ENCODE measurements at places on chromosomes 7 and 10.

GRCh38 chr7:108292541-108292940, 162.4 kb upstream of the LAMB4 start:
- no peak overlapping the region for H3K27ac ChIP-seq
- H3K4me3 ChIP-seq = no peak overlapping the region
- no peak for DNase-seq
- no peaks in the 10 kb centered on the region for H3K36me3 ChIP-seq
- no peaks in the 10 kb centered on the region for H3K4me1 ChIP-seq

GRCh38 chr7:3787717-3788264, 486.7 kb downstream of the SDK1 start:
- peaks cover 49% of the 10 kb centered on the region for H3K27me3 ChIP-seq
- H3K4me3 ChIP-seq = no peak overlapping the region
- no peak for DNase-seq

DNA sequence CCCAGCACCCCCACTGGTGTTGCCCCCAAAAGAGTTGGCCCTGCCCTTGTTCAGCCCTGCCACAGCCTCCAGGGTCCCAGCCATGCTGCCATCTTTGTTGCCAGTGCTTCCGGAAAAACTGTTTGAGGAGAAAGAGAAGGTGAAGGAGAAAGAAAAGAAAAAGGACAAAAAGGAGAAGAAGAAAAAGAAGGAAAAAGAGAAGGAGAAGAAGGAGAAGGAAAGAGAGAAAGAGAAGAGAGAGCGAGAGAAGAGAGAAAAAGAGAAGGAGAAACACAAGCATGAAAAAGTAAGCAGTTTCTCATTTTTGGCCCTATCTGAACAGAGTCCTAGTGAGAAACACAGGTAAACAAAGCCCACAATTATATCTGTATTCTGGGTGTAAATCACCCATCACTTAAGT, 89.0 kb upstream of the GATA3 start:
- H3K36me3 ChIP-seq = peaks cover 17% of the 10 kb centered on the region
- peaks cover 7% of the 10 kb centered on the region for H3K4me1 ChIP-seq
- H3K27me3 ChIP-seq = no peaks in the 10 kb centered on the region
- DNase-seq = no peak
- no peak overlapping the region for H3K27ac ChIP-seq

DNA sequence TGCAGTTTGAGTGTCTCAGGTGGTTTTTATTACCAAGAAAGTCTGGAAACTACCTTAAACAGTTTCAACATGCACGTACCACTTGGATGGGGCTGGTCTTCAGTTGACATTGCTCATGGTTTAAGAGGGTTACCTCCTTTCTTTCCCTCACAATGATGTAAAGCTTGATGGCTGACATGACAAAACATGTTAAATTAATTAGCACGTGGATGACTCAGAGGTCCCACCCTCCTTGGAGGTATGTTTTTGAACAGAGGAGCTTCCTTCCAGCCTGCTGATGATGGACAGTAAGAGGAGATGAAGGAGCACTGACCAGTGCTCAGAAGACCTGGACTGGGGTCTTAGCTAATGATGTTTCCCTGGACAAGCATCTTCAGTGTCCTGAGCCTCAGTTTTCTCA, 322.3 kb upstream of the PODXL start:
- H3K4me1 ChIP-seq = no peaks in the 10 kb centered on the region
- H3K36me3 ChIP-seq = no peaks in the 10 kb centered on the region
- peaks cover 8% of the 10 kb centered on the region for H3K27me3 ChIP-seq
- H3K4me3 ChIP-seq = no peak overlapping the region

GRCh38 chr10:132320654-132321469, 11.1 kb upstream of the LRRC27 start:
- DNase-seq = no peak
- peaks cover 40% of the 10 kb centered on the region for H3K4me1 ChIP-seq
- peak overlapping the region; percentile 66 for H3K4me3 ChIP-seq
- H3K36me3 ChIP-seq = peaks cover 8% of the 10 kb centered on the region

- DNase-seq = no peak
- H3K27ac ChIP-seq = peak overlapping the region; percentile 88
- no peaks in the 10 kb centered on the region for H3K27me3 ChIP-seq
- peaks cover 5% of the 10 kb centered on the region for H3K36me3 ChIP-seq
- H3K4me3 ChIP-seq = peak overlapping the region; percentile 92
- peaks cover 23% of the 10 kb centered on the region for H3K4me1 ChIP-seq
Measured at GRCh38 chr10:5978230-5978489, 817 bp upstream of the IL15RA start.

- no peak overlapping the region for H3K4me3 ChIP-seq
- no peak overlapping the region for H3K27ac ChIP-seq
- H3K4me1 ChIP-seq = no peaks in the 10 kb centered on the region
- H3K36me3 ChIP-seq = no peaks in the 10 kb centered on the region
Measured at GRCh38 chr7:24669971-24670591, 87.2 kb downstream of the GSDME start.

GRCh38 chr7:16764942-16765341, 11.4 kb downstream of the TSPAN13 start:
- H3K27ac ChIP-seq = no peak overlapping the region
- H3K4me3 ChIP-seq = no peak overlapping the region
- no peak for DNase-seq
- H3K4me1 ChIP-seq = no peaks in the 10 kb centered on the region

DNA sequence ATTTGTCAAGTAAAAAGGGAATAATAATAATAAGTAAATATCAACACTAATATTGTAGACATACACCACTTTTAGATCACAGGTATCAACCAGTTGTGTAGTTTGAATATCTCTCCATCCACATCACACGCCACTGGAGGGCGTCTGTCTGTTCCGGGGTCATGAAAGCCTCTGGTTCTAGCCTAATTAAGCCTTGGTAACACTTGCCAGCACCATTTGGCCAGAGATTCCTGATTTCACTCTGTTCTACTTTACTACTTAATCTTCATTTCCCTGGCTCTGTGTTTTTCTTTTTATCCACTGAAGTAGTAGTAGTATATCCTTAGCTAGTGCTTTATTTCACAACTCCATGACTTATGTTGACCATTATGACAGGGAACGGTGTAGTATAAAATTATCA, 285.6 kb upstream of the POM121L12 start:
- H3K36me3 ChIP-seq = peaks cover 1% of the 10 kb centered on the region
- DNase-seq = no peak
- no peaks in the 10 kb centered on the region for H3K4me1 ChIP-seq

DNA sequence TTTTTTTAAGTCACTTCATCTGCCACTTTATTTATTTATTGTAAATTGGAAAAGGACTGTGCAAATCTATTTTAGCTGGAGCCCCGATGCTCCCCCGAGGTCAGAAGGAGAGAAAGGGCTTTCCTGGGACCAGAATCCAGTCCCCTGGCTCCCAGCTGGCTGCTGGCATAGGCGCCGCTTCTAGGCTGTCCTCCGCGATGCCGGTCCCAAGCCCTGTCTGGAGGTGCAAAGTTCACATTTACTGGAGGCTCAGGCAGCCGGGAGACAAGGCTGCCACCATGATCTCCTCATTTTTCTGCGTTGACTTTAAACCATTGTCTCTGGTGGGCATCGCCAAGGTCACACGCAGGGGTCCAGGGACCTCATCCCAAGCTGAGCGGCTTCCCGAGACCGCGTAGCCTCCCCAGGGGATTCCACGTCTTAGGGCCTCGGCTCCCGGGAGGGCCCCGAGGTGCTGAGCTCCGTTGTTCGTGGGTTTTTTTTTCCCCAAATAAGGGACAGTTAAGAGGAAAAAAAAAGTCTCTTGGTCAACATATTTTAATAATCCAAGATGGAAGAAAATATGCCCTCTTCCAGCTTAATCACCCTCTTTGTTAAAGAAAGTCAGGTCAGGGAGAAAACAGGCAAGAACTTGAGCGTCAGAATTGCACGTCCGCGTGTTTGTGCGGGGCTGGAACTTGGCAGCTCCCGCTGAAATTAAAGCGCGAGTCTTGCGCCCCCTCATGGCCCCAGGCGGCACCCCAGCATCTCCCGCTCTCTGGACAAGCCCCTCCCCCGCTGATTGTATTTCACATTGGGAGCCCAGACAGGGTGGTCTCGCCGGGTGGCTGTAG, 11.9 kb downstream of the RGR start:
- no peak overlapping the region for H3K4me3 ChIP-seq
- H3K36me3 ChIP-seq = no peaks in the 10 kb centered on the region
- DNase-seq = no peak
- no peak overlapping the region for H3K27ac ChIP-seq

- DNase-seq = no peak
- no peak overlapping the region for H3K4me3 ChIP-seq
- H3K27me3 ChIP-seq = peaks cover 8% of the 10 kb centered on the region
- no peak overlapping the region for H3K27ac ChIP-seq
- no peaks in the 10 kb centered on the region for H3K4me1 ChIP-seq
Measured at GRCh38 chr7:93830141-93830925, 60.2 kb downstream of the TFPI2 start.

- no peaks in the 10 kb centered on the region for H3K4me1 ChIP-seq
- no peak for DNase-seq
- H3K27me3 ChIP-seq = no peaks in the 10 kb centered on the region
- no peak overlapping the region for H3K27ac ChIP-seq
- no peak overlapping the region for H3K4me3 ChIP-seq
Measured at GRCh38 chr7:123974326-123974908, 49.4 kb downstream of the SPAM1 start.

GRCh38 chr7:5691606-5692005, 89.9 kb downstream of the RNF216 start:
- no peak overlapping the region for H3K4me3 ChIP-seq
- DNase-seq = no peak
- no peak overlapping the region for H3K27ac ChIP-seq

GRCh38 chr7:70334871-70335270, 736.6 kb downstream of the AUTS2 start:
- H3K27ac ChIP-seq = no peak overlapping the region
- H3K27me3 ChIP-seq = peaks cover 4% of the 10 kb centered on the region
- DNase-seq = no peak
- peaks cover 7% of the 10 kb centered on the region for H3K36me3 ChIP-seq
- peaks cover 27% of the 10 kb centered on the region for H3K4me1 ChIP-seq

DNA sequence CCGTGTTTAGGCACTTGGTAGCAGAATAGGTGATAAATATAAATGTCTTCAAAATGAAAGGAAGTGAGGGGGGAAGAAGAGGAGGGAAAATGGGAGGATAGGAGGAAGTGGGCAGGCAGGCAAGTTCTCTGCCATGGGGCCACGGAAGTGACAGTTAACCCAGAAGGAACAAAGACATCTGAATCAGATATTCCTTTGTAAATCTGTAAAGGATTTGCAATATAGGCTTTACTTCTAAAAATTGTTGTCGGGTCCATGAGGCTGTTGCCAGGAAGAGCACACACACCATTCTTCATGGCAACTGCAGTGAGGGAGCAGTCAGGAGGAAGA, 23.7 kb upstream of the RASSF4 start:
- H3K4me3 ChIP-seq = no peak overlapping the region
- H3K4me1 ChIP-seq = peaks cover 31% of the 10 kb centered on the region
- H3K27ac ChIP-seq = peak overlapping the region; percentile 47
- no peaks in the 10 kb centered on the region for H3K36me3 ChIP-seq
- no peaks in the 10 kb centered on the region for H3K27me3 ChIP-seq

DNA sequence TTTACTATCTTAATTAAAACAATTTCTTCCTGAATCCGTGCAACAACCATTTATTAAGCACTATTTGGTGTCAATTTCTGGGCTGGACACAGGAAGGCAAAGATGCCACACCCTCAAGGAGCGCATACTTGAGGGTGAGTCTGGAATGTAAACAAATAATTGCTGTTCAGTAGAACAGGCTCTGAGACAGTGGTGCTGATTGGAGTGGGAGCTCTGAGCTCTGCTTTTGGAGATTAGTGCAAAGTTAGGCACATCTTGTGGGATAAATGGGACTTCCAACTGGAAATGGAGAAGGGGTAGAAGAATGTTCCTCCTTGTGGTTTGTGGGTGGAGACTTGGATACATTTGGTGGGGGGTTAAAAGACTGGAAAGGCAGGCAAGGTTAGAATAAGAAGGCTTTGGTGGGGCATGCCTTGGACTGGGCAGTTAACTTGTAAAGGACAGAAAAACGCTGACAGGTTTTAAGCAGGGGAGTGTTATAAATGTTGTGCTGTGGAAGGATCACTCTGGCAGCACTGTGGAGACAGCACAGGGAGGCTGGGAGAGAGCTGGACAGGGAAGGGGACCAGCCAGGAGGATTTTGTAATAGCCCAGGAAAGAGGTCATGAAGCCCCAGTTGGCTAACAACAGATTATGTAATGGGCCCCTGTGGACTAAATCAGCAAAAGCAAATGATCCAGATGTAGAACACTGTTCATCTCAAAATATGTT, 80.7 kb downstream of the ZNF365 start:
- no peaks in the 10 kb centered on the region for H3K36me3 ChIP-seq
- no peak for DNase-seq
- H3K27me3 ChIP-seq = no peaks in the 10 kb centered on the region
- peak overlapping the region; percentile 7 for H3K27ac ChIP-seq
- peaks cover 30% of the 10 kb centered on the region for H3K4me1 ChIP-seq

GRCh38 chr10:71268247-71268691, 50.8 kb upstream of the SLC29A3 start:
- no peak overlapping the region for H3K27ac ChIP-seq
- H3K27me3 ChIP-seq = no peaks in the 10 kb centered on the region
- H3K4me1 ChIP-seq = no peaks in the 10 kb centered on the region
- H3K36me3 ChIP-seq = no peaks in the 10 kb centered on the region
- no peak for DNase-seq

- H3K4me3 ChIP-seq = no peak overlapping the region
- H3K27me3 ChIP-seq = peaks cover 6% of the 10 kb centered on the region
- H3K36me3 ChIP-seq = no peaks in the 10 kb centered on the region
- H3K27ac ChIP-seq = no peak overlapping the region
- no peak for DNase-seq
- H3K4me1 ChIP-seq = no peaks in the 10 kb centered on the region
Measured at GRCh38 chr10:68869623-68870022, 31.5 kb upstream of the DDX50 start.

DNA sequence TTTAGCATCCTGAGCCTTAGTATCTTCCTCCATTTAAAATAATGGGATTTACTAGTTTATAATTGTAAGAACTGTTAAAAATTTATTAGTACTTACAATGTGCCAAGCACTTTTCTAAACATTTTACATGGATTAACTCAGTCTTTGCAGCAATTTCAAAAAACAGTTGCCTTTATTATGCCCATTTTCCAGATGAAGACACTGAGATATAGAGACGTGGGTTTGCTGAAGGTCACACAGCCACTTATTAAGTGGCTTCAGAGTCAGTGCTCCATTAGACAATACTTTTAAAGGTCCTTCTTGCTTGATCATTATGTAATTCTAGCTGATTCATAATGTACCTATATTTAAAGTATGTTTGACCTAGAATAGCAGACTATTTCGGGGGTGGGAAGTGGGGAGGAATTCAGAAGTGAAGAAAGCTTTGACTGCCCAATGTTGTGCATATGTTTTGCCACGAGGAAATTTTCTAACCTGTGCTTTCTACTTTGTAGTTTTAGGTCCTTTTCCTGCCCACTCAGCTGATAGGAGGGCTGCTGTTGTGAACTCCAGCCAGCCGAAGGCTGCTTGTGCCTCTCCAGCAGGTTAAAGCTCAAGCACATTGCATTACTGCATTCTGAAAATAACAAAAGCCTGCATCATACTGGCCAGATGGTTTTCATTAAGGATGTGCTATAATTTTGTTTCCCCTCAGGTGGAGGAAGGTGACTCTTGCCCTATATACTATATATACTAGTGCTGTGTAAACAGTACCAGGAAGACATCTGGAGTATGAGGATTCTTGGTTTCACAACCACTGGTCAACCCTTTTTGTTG, 4.3 kb downstream of the PLEKHA8 start:
- no peak overlapping the region for H3K4me3 ChIP-seq
- H3K27ac ChIP-seq = no peak overlapping the region
- no peaks in the 10 kb centered on the region for H3K27me3 ChIP-seq
